Putamen (tissue), 1 donor: ENCODE measurements at places on chromosomes 1 and 21.

GRCh38 chr1:43866201-43866600 is 67.4 kb upstream of the ARTN start:
- DNase-seq, result no peak

GRCh38 chr21:25002676-25003075 is 604.6 kb downstream of the MRPL39 start:
- DNase-seq, result no peak

DNA sequence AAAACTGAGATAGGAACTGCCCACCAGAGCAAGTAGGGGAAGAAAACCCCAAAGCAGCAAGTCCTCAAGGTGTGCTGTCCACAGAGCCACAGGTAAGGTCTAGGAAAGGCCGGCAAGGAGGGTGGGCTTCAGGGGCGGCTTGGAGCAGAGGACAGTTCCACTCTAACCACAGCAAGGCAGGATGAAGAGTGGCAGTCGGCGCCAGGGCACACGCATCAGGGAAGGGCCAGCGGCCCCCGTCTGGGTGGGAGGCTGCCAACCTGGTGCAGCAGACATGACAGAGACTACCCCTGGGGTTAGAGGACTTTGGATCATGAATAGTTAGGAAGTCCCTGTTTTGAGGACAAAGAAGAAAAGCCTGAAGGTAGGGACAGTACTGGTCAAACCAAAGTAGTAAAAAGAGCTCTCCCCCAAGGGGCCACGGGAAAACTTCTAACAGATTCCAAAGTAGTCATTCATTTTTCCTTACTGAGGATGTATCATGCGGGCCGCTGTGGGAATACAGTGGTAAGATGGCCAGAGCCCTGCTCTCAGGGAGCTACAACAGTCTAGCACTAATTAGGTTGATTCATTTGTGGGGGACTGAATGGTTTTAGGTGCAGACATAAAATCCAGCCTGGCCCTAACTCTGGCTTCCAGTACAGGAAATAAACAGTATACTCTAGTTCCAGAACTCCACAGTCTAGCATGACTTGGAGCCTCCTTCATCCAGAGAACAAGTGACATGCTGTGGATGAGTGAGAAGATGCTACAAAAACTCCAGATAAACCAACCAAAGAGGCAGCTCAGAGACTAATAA is 3.5 kb upstream of the RAP1GAP start:
- DNase-seq, result no peak

GRCh38 chr1:2412773-2413494 is 570 bp upstream of the PEX10 start:
- no peak for DNase-seq

DNA sequence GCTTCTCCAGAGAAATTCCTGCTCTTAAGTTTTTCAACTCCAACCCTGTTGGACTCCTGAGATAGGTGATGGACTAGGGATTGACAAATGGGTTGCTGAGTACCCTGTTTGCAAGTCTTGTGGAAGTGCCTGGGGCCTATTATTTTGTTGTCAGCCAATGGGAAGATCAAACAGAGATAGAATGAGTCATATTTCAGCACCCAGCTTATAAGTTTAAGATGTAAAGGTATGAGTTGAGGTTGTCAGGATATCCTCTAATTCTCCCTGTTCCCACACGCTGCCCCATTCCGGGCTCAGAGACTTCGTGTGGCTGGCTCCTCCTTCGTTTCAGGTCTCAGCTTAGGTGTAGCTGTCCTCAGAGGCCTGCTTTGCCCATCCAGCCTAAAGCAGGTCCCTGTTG is 91.8 kb downstream of the CENPF start:
- DNase-seq, result no peak

GRCh38 chr1:178575611-178576361 is 62.9 kb downstream of the TEX35 start:
- DNase-seq, result no peak
